ENCODE measurements at places on chromosomes 1 and 21.

DNA sequence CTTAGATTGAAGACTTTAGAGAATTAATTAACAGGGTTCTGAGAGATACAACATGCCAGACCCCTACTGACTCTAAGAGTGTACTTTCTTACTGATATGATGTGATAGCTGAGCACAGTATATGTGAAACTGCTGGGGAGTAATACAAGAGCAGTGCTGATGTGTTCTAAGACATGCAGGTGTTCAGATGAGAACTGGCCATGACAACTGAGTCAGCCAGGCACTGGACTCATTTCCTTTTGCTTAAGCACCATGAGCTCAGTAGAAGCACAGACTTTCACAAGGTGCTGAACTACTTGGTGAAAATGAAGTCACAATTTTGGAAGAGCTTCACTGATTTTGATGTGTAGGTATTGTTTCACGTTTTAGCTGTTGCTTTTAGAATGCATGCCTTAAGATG lies 15.9 kb upstream of the POGZ start:
- no peak for DNase-seq

- no peak for DNase-seq
These were observed 9.9 kb downstream of the PODN start for GRCh38 chr1:53071915-53072314.

GRCh38 chr1:220726634-220727033 lies 21.5 kb upstream of the MTARC2 start:
- DNase-seq, result no peak

GRCh38 chr21:17699524-17700189 lies 87.0 kb upstream of the BTG3 start:
- no peak for DNase-seq

DNA sequence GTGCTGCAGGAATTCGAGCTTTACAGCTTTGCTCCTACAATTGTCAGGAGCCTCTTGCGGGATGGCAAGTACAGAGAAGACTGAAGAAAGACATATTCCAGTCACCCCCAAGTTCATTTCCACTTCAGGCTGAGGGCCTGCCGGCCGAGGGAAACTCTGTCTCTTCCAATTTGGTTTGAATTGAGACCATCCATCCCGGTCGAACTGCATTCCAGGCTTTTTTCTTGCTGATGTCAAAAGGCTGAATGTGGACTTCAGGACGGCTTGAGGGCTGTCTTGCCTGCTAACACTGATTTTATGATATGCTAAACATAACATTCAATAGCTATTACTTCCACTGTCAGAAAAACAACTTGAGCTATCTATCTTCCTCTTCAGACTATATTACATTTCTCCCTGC lies 79.8 kb upstream of the PLXNA2 start:
- no peak for DNase-seq

GRCh38 chr1:86370601-86371022 lies 25.5 kb downstream of the ODF2L start:
- DNase-seq, result no peak

- DNase-seq, result no peak
These were observed 61.2 kb downstream of the KCNN3 start for GRCh38 chr1:154808909-154809262.

Data from CD4-positive, alpha-beta T cell treated with Interferon alpha-2 for 1 hour (primary cell).